ENCODE measurements at places on chromosomes 3 and 15.

DNA sequence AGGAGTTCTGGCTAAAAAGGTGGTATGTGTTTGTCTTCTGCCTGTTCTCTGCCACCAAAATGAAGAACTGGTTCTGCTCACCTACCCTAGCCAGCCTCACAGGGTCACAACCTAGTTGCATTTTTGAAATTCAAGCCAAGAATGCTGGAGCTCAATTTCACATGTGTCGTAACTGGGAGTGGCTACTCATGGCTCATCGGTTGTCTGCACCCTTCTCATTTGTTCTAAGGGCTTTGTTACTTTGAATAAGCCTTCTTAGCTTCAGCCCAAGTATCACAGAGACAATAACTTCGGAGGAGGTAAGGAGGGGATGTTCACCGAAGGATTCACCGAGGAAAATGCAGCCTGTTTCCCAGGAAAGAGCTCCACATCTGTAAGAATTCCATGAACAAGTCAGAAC lies 134.3 kb upstream of the RARB start:
- no peak for DNase-seq

DNA sequence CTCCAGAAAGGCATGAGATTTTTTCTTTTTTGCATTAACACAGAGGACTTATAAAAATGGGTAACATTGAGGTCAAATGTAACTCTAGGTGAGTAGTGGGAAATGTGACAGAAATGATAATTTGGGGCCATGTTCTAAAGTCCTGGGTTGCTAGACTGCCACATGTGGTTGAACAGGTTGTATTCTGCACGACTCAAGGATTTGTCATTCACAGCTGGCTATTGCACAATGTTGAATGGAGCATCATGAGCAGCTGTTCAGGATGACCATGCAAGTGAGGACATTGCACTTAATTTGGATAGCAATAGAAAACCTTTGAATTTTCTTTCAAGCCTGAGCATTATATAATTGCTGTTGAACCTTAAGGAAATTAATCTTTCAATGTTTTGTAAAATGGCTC lies 396.6 kb downstream of the NAALADL2 start:
- no peak for DNase-seq

- no peak for DNase-seq
Observed at GRCh38 chr3:56720849-56721248, 37.8 kb upstream of the TASOR start.

GRCh38 chr3:127670229-127670559 lies 2.6 kb upstream of the ABTB1 start:
- no peak for DNase-seq

DNA sequence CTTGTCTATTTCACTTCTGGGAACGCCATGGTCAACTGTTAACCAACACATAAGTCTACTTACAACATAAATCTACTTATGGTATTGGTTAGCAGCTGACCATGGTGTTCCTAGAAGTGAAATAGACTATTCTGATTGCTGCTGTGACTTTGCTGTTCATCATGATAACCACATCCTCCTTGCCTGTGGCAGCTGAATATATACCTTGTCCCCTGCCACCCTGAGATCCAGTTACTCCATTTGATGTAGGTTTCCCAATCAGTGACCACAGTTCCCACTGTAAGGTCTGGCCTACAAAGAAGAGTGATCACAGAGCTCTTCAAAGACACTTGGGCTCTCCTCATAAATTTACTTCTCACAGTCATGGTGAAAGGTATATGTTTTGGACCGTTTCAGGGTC lies 66.8 kb upstream of the ALDH1A3 start:
- no peak for DNase-seq

DNA sequence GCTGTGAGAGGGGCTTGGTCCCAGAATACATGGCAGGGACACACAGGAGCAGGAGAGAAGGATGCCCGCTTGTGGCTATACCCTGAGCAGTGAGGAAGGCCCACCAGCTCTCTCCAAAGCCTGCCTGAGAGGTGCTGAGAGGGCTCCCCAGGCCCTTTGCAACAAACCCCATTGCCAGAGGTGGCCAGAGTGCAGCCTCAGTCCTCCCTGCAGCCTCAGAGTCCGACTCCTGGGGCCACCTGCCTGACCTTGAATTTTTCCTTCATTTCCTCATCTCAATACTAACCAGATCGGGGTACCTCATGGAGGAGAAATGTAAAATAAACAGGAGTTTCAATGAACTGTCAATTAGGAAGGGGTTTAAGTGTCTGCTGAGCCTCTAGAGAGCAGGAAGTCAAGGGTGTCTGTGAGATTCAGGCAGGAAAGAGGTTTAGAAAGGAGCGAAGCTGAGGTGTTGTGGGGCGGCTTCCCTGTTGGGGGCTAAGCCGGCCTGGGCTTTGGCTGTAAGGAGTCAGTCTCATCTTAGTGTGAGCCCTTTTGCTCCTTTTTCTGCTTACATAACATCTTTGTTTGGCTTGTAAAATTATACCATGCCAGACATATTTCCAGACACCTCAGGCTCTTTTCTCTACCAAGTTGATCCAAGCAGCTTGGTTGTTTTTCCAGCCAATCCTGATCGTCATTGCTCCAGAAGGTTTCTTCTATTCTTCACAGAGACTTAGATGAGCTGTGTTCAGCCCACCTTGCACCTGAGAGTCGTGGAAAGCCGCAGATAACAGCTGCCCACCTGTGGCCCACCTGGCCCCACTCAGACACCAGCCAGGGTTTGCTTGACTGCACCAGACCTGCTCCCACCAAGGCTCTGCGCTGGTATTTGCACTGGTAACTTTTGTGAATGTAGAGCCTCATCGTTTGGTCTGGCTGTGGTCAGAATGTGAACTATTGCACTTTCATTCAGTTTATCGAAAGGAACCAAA lies 36.7 kb downstream of the CMTM7 start:
- no peak for DNase-seq

DNA sequence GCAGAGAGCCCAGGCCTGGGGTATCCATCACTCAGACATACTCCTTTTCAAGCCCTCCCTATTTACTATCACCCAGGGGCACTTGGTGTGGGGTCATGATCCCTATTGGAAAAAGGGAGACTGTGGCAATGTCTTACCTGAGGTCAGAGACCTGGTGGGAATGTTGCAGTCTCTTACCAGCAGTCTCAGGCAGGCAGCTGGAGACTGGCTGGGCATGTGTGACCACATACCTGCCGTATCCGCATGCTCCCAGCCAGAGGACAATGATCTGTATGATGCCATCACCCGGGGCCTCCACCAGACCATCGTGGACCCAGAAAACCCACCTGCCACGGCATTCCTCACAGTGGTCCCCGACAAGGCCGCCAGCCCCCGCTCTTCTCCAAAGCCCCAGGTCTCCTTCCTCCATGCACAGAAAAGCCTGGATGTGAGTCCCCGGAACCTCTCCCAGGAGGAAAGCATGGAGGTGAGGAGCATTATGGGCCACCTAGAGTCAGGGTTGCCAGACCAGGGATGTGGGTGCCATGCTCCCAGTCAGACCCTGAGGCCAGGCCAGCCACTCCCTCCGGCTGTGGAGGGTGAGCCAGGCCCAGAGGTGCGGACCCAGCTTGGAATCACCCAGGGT lies 5.9 kb downstream of the SH2D7 start:
- DNase-seq: no peak

GRCh38 chr3:169147238-169148008 lies 516.1 kb downstream of the MECOM start:
- no peak for DNase-seq

- no peak for DNase-seq
Observed at GRCh38 chr3:52779011-52779836, 1.8 kb downstream of the ITIH1 start.

GRCh38 chr3:107705046-107705445 lies 182.3 kb downstream of the BBX start:
- no peak for DNase-seq

GRCh38 chr3:179416681-179417080 lies 34.6 kb downstream of the GNB4 start:
- DNase-seq: no peak

- no peak for DNase-seq
Observed at GRCh38 chr3:100402256-100402655, 917 bp downstream of the LNP1 start.

DNA sequence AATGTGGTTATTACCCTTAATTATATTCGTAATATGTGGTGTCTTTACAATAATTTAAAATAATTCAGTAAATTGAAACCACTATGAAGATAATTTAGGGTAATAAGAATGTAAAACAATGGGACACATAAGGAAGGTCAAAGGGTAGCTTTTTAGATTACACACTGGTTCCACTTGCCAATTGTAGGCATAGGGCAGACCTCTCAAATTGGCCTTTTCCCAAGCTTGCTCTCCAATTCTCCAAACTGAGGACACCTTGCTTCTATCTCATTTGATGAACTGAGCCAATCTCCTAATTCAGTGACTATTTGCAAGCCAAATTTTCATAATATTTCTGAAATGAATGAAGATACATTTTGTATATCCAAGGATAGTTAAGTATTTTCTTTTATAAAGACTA lies 151.4 kb downstream of the ARPP21 start:
- no peak for DNase-seq

GRCh38 chr15:76987896-76988860 lies 6.7 kb upstream of the PSTPIP1 start:
- DNase-seq: no peak

DNA sequence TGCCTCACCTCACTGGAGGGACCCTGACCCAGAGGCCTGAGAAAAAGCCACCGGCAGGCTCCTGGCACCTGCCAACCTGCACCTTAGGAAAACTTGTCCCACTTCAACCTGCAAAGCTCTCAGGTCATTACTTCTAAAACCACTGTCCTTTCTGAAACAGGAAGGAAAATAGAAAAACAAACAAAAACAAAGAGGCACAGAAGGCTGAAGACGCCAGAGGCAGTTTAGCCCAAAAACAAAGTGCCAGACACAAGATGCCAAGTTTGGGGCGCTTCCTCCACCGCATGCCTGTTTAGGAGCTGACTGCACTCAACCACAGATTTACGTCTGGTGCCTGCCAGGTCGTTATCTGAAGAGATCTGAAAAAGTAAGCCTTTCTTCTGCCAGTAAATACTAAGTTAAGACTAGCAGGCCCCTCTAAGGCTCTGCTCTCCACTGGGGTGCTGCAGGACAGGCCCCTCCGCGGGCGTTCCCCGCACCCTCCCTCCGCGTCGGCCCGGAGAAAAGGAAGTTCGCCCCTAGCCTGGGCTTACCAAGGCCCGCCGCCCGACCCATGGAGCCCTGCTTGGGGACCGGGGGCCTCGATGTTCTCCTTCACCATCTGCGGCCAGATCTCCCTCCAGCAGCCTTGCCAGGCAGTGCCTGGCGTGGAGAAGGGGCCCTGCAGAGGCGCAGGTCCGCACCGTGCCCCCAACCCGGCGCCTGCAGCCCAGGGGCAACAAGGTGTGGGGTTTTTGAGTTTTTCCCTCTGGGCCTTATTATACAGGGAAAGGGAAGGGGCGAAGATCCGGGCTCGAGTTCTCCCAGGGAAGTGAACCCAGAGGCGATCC lies 1.3 kb downstream of the GOLGA8A start:
- DNase-seq: no peak

GRCh38 chr3:76943671-76944070 lies 96.2 kb upstream of the ROBO2 start:
- DNase-seq: no peak

GRCh38 chr15:64694816-64695215 lies 80.6 kb downstream of the RBPMS2 start:
- no peak for DNase-seq

DNA sequence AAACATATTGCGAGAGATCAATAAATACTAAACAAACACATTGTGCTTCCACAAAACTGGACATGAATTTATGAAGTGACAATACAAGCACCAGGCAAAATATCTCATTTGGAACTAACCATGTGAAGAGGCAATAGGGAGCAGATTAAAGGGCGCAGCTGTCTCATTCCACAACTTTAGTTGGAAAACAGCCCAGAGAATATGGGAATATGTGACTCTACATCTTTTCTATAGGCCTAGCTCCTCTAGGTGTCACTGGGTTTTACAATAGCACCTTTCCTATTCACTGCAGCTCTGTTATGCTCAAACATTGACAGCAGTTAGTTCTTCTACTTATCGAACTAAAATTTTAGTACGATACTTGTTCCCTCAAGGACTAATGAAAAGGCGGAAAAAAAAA lies 866.3 kb upstream of the GBE1 start:
- DNase-seq: no peak

GRCh38 chr3:129703913-129704312 lies 97.4 kb upstream of the PLXND1 start:
- no peak for DNase-seq

- DNase-seq: no peak
Observed at GRCh38 chr3:137174514-137174913, 216.7 kb downstream of the IL20RB start.

DNA sequence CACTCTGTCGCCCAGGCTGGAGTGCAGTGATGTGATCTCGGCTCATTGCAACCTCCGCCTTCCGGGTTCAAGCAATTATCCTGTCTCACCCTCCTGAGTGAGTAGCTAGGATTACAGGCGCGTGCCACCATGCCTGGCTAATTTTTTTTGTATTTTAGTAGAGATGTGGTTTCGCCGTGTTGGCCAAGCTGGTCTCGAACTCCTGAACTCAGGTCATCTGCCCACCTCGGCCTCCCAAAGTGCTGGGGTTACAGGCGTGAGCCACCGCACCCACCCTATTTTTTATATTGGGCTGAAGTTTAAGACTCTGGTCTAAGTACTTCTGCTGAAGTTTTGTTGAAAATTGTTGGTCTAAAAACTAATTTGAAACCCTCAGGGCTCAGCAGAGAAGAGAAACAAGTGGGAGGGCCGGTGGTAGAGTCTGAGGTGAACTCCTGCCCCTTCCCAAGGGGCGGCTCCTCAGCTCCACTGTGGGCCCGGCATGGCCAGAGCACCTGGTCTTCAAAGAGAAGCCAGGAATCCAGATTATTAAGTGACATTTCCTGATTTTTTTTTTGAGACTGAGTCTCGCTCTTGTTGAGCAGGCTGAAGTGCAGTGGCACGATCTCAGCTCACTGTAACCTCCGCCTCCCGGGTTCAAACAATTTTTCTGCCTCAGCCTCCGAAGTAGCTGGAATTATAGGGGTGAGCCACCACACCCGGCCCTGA lies 4.0 kb downstream of the HDAC11 start:
- no peak for DNase-seq

- DNase-seq: no peak
Observed at GRCh38 chr3:42525736-42526345, 23.4 kb downstream of the VIPR1 start.
